ENCODE measurements at places on chromosomes 1 and 21. TPM values are rescaled to one million over a fixed set of nuclear protein-coding genes. Genes with fewer than 3 reads are reported as not detected.

SLC2A1 gene
- total RNA-seq, result 83.9 TPM

SAMD13 gene
- 3.4 TPM for total RNA-seq

NGF gene
- total RNA-seq, result 1.4 TPM

SLC45A3 gene
- 1,326 TPM for total RNA-seq

TTC4 gene
- 17.4 TPM for total RNA-seq

TFF2 gene
- not detected for total RNA-seq

BEND5 gene
- total RNA-seq, result 4.9 TPM

CLEC20A gene
- not detected for total RNA-seq

MUTYH gene
- total RNA-seq, result 20.1 TPM

INKA2 gene
- total RNA-seq, result 2.8 TPM

OR2T2 gene
- total RNA-seq, result not detected

LIPI gene
- not detected for total RNA-seq

SLAMF7 gene
- total RNA-seq, result 0.14 TPM

LMOD1 gene
- total RNA-seq, result 190 TPM

PCP4 gene
- 33.9 TPM for total RNA-seq

TNFRSF14 gene
- 105 TPM for total RNA-seq

CACNA1E gene
- not detected for total RNA-seq

- DNase-seq, result no peak
Observed at GRCh38 chr1:233224311-233224710, 71.2 kb downstream of the PCNX2 start.

DNA sequence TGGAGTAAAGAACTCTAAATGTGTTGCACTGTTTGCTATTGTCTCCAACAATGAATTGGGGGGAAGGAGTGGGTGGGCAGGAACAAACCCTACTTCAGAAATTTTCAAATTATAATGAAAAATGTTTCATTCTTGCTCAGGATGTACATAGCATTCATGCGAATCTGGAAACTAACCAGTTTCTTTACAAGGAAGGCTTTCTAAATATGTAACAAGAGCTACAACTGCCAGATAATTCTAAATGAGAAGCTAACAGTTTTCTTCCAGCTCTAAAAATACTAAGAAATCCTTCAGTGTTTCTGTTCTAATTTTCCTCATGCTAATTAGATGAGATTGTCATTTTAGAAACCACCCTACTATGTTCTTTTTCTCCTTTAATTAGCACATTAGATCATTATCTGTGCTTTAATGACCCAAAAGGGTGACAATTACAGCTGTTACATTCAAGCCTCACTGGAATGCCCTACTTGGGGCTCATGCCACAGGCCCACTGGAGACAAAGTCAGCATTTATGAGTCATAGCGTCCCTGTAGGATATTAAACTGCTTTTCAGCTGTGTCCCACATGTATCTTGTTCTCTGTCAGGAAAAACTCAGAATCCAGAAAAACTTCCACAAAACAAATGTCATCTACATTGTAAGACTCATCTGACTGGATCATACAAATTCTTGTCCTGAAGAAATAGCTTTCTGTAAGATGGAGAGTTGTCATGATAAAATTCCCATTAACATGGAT, 804.6 kb upstream of the CXADR start:
- DNase-seq, result no peak

DNA sequence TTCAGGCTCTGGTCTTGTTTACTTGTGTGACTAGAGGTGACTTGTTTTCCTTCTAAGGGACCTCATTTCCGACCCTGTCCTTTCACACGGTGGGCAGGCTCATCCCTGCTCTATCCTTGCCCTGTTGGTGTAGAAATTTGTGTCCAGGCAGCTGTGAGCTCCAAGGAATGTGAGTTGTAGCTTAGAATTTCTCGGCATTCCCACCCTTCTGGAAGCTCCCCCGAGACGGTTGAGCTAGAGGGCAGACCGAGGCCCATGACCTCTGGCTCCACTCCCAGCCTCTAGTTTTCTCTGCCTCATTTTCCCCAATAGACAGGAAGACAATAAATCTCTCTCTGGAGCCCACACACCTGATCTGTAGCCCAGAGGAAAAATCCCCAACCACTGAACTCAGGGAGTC, 100.9 kb downstream of the NAV1 start:
- DNase-seq, result no peak

DNA sequence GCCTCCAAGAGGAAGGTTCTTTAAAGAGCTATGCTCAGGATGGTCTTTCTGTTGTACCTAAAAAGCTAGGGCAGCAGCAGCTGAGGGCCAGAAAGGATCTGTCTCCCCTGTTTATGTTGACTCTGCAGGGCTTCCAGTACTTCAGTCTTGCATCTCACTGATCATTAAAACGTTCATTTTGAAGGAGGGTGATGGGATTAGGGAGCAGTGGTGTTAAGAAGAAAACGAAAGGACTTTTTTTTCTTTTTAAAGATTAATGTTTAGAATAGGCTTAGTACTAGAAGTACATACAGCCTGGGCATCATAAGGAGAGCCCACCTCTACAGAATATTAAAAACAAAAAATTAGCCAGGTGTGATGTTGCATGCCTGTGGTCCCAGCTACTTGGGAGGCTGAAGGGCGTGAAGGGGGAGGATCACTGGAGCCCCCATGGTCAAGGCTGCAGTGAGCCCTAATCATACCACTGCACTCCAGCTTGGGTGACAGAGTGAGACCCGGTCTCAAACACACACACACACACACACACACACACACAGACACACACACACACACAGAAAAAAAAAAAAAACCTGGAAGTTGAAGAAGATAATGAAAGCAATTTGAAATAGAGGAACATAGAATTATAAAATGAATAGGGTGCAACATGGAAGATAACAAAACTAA, 2.9 kb downstream of the CR1L start:
- DNase-seq, result no peak

- no peak for DNase-seq
Observed at GRCh38 chr1:6037338-6037762, 8.3 kb upstream of the KCNAB2 start.

GRCh38 chr1:225544263-225544662, 108.7 kb downstream of the ENAH start:
- no peak for DNase-seq

- no peak for DNase-seq
Observed at GRCh38 chr21:38709876-38710275, 95.9 kb upstream of the ETS2 start.

DNA sequence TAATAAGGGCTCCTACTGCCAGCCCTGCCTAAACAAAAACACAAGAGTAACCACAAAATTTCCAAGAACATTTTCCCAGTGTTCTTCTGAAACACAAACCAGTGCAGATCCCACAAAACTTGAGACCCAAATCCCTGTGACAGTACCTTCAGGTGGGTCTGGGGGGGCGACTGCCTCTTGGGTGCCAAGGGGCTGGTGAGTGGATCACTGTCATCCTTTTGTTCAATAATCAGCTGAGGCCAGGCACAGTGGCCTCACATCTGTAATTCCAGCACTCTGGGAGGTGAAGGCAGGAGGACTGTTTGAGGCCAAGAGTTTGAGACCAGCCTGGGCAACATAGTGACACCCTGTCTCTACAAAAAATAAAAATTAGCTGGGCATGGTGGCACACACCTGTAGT, 87.6 kb downstream of the GLIS1 start:
- DNase-seq, result no peak

- no peak for DNase-seq
Observed at GRCh38 chr21:35681946-35682345, 378.4 kb downstream of the SETD4 start.

DNA sequence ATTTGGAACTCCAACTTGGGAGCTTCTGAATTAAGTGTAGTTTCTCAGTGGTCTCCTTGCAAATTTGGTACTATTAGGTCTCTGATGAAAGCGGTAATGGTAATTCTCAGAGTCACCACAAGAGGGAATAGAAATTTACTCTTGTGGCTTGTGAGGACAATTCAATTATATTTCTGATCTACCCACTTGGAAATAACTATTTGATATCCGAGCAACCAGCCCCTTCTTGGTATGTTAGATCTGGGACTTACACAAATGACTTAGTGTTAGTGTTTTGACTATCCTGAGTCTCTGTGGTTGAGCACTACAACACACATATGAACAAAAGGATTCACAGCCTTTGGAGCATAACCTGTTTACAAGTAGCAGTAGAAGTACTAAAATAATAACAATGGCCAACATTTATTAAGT, 68.1 kb downstream of the RPS6KA1 start:
- DNase-seq, result peak; percentile 10

- no peak for DNase-seq
Observed at GRCh38 chr1:170009551-170009950, 64.9 kb downstream of the KIFAP3 start.

DNA sequence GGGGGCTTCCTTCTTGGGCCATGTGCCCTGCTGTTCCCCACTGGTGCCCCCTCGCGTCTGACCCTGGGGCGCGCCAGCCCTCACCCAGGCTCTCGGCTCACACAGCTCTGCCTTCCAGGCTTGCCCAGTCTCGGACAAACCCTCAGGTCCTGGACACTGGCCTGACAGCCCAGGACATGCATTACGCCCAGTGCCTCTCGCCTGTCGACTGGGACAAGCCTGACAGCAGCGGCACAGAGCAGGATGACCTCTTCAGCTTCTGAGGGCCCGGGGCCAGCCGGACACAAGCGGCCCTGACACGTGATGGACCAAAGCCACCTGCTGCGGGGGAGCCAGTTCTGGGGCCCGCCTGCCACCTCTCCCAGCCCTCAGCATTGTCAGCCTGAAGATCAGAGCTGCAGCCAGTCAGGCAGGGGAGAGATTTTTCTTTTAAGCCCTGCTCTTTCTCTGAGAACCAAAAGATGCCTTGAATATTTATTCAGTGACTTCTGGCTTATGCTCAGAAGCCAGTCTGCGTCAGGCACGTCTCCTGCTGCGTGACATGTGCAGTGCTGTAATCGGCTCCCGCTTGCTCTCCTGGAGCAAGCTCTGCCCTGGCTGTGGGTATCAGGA, 23.4 kb downstream of the LDLRAP1 start:
- peak; percentile 59 for DNase-seq

GRCh38 chr1:70778056-70778762, 269.4 kb downstream of the PTGER3 start:
- no peak for DNase-seq

- no peak for DNase-seq
Observed at GRCh38 chr1:91535441-91535840, 34.8 kb downstream of the CDC7 start.

- no peak for DNase-seq
Observed at GRCh38 chr1:192652159-192652558, 16.2 kb downstream of the RGS13 start.

DNA sequence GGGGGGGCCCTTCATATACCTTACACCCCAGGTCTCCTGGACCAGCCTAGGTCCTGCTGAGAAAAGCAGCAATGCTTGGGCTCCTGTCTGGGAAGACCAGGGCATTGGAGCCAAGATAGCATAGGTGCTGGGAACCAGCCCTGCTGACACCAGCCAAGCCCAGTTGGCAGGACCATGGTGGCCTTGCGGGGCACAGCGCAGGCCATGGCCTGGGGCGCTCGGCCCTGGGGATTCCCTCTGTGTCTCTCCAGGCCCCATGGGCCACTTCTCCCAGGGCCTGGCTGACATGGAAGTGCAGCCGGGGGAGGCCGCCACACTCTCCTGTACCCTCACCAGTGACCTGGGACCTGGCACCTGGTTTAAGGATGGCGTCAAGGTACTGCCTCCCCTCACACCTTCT, 23.3 kb downstream of the IGFN1 start:
- no peak for DNase-seq

DNA sequence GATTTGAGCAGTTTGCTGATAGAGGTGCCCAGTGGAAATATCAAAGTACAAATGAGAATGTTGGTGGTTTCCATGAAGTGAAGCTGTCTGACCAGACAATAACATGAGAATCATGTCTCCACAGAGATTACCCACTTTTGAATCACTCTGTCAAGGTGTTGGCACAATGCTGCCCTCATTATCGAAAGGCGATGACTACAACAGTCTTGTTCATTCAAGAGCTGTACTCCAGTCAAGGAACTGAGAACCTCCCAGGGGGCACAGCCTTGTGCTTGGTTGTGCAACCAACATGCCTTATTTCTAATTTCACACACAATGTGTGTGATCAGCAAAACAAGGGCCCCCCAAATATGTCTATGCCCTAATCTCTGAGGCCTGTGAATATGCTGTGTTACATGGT, 35.7 kb downstream of the ETS2 start:
- no peak for DNase-seq

- no peak for DNase-seq
Observed at GRCh38 chr1:180255536-180256340, 25.7 kb downstream of the LHX4 start.

GRCh38 chr1:51736702-51737101, 119.8 kb downstream of the OSBPL9 start:
- peak; percentile 12 for DNase-seq

- no peak for DNase-seq
Observed at GRCh38 chr1:202143011-202143767, 1.3 kb downstream of the ARL8A start.

GRCh38 chr1:60059468-60059867, 14.1 kb downstream of the C1orf87 start:
- no peak for DNase-seq

DNA sequence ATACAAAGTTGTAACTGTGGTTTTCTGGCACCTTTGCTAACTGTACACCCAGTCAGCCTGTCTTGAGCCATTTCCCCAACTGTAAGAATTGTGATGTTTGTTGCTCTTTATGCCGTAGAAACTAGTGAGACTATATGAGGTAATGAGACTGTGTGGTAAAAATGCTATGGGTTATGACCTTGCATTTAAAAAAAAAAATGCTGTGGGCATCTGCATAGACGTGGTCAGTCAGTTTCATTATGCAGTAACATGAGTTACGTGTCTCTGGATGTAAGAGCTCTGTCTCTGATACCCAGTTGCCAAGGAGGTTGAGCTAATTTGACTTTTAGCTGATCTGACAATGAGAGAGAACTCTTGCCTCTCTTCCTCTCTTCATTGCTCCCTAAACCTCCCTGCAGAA, 80.6 kb upstream of the LAMC2 start:
- no peak for DNase-seq

GRCh38 chr1:119594376-119594775, 53.7 kb downstream of the ZNF697 start:
- no peak for DNase-seq

DNA sequence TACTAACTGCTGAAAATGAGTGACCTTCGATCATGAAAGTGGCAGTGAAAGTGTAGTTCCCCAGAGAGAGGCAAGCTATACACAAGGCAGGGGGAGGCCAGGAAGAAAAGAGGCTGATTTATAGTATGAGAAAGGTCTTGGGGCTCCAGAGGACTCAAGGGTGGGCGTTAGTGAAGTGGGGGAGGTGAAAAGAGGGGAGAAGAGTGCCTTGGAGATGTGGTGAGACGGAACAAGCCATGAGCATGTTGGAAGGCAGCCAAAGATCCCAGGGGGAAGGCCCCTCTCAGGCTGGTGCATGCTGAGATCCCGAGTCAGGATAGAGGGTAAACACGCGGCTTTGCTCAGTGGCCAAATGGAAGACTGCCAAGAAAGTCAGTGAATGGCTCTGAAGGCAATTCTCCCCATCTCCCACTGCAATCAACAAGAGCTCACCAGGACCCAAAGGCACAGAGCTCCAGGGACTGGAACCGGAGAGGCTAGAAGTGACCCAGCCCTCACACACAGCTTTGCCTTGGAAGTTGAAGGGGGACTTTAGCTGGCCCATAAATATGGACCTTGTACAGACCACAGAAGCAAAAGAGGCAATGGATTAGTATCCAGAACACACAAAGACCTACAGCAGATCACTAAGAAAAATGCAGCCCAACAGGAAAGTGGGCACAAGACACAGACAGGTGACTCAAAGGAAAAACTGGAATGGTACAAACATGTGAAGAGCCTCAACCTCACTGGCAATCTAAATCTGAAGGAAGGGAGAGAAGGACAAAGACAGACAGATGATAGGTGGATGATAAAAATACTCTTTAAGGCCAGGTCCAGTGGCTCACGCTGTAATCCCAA, 49.6 kb downstream of the HSF2BP start:
- peak; percentile 87 for DNase-seq
